ENCODE measurements at places on chromosomes 5 and 9. TPM values are rescaled to one million over a fixed set of nuclear protein-coding genes. Genes with fewer than 3 reads are reported as not detected.

- H3K36me3 ChIP-seq = peaks cover 41% of the 10 kb centered on the region
- H3K4me3 ChIP-seq = peak overlapping the region; percentile 71
- no peaks in the 10 kb centered on the region for H3K27me3 ChIP-seq
- DNase-seq = no peak
- H3K27ac ChIP-seq = no peak overlapping the region
- H3K4me1 ChIP-seq = peaks cover 45% of the 10 kb centered on the region
Measured at GRCh38 chr9:117707561-117707960, 3.4 kb downstream of the TLR4 start.

DNA sequence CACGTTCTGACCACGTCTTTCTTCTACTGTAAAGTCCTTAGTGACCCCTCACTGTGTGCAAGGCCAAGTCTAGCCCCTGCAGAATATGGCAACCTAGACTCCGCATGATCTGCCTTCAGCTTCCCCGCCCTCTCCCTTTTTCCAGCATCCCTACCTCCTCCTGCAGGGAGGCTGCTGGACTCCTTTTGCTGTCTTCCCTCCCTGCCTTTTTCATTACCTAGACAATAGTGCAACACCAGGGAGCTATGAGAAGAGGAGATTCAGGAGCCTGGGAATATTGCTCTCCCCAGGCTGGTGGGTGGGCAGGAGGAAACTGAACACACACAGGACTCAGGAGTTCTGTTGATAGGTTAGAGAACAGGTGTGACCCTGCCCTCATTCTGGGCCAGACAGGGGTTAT, 33.1 kb upstream of the LARP1 start:
- H3K27ac ChIP-seq = no peak overlapping the region
- no peak overlapping the region for H3K4me3 ChIP-seq
- H3K27me3 ChIP-seq = no peaks in the 10 kb centered on the region
- DNase-seq = no peak

The SLC6A7 gene
- total RNA-seq = not detected

The ENG gene
- total RNA-seq = 139 TPM

The TAF11L5 gene
- total RNA-seq = not detected

The MGAT4B gene
- 98.7 TPM for total RNA-seq

The ADGRD2 gene
- not detected for total RNA-seq
